ENCODE measurements at places on chromosomes 7 and 10.

DNA sequence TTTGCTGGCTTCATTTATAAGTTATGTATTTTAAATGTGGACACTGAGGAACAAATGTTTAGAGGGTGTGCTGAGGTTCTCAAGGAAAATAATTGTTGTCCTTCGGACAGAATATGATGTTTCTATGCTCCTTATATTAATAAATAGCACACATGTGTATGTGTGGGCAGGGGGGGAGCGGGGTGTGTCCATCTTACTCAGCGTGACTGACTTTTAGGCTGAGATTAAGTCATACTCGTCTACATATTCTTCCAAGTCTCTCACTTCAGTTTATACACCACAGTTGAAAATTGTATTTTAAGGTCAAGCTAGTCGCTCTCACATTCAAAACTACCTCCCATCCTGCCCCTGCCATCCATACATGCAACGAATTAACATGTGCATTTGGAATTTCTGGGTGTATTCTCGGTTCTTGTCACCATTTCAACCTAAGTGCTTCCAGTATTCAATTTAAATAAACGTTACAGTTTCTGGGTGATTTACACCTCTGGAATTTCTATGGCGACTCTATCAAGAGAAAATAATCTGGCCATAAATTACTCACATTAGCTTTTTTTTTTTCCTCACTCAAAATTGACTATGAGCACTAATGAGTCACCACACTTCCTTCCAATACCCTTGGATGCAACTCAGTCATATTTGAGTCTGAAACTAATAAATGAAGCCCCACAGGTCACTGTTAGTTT is 3.3 kb downstream of the PCDH15 start:
- H3K36me3 ChIP-seq: no peaks in the 10 kb centered on the region
- no peak overlapping the region for H3K4me3 ChIP-seq
- no peak for DNase-seq
- no peaks in the 10 kb centered on the region for H3K27me3 ChIP-seq
- no peaks in the 10 kb centered on the region for H3K4me1 ChIP-seq

DNA sequence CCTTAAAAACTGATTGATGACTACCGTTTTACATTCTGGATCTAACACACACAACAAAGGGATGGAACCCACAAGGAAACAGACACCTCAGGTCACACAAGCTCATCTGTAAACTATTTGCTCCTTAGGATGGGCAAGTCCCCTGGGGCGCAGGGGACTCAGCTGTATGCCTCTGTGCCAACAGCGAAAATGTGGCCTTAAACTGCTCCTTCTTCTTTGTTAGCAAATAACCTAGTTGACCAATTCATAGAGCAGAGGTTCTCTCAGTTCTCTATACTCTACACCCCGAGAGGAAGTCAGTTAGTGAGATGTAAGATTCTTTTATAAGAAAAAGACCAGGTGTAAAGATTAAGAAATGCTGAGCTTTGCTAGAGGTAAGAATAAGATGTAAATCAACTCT is 181.9 kb upstream of the PRSS58 start:
- peaks cover 41% of the 10 kb centered on the region for H3K4me1 ChIP-seq
- no peak overlapping the region for H3K4me3 ChIP-seq
- DNase-seq: no peak
- no peaks in the 10 kb centered on the region for H3K36me3 ChIP-seq
- no peaks in the 10 kb centered on the region for H3K27me3 ChIP-seq
- H3K27ac ChIP-seq: no peak overlapping the region

DNA sequence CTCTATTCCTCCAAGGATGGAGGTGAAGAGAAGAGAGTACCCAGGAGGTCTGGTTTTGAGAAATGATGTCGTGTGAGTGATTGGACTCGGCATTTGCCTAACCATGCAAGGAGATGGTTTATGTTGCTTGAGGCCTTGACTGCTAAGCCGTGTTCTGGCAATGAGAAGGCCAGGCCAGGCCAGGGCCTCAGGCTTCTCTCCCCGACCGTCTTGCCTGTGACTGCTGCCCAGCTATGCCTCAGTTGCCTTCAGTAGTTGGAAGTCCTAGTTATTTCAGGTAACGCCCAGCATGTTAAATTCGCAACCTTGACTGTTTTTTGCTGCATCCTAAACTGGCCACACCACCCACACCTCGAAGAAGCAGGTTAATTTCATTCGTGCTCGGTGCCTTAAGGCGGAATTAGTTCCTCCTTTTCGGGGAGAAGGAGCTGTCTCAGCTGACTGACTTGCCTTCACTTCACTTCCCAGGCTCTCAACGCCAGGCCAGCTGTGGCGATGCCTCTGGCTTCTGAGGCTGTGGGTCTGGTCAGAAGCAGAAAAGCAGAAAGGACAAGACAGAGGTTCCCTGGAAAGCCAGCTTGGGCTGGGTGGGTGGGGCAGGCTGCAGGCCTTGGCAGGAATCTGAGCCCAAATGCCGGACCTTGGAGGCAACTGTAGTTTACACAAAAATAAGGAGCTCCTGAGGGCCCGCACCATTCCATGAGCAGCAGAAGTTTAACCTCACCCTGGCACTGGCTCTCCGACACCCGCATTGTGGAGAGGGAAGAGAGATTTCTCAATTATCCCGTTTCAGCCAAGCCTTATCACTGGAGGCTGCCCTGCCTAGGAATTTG is 61.9 kb upstream of the SAMD8 start:
- no peaks in the 10 kb centered on the region for H3K4me1 ChIP-seq
- DNase-seq: no peak
- H3K4me3 ChIP-seq: no peak overlapping the region
- no peak overlapping the region for H3K27ac ChIP-seq

DNA sequence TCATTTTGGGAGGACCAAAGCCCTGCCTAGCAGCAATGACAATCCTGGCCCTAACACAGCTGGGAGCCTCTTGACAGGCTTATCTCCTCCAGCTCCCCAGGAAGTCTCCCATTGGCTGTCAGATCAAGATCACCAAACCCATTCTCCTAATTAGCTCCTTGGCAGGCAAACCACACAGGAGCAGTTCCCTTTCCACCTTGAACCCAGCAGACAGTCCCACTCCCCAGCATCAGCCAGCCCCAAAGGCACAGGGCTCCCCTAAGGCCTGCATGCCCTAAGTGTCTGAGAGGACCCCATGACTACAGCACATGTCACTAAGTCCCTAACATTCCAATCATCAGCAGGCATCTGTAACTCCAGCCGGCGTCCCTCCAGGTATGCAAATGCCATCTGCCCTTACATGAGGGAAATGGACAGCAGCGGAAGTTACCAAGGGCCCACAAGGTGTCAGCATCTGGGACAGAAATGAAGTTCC is 348.5 kb downstream of the KCNMA1 start:
- H3K4me1 ChIP-seq: no peaks in the 10 kb centered on the region
- no peak overlapping the region for H3K27ac ChIP-seq
- H3K36me3 ChIP-seq: no peaks in the 10 kb centered on the region
- DNase-seq: no peak
- H3K4me3 ChIP-seq: no peak overlapping the region

GRCh38 chr10:11441151-11441535 is 170.3 kb downstream of the USP6NL start:
- no peak overlapping the region for H3K4me3 ChIP-seq
- H3K4me1 ChIP-seq: no peaks in the 10 kb centered on the region
- DNase-seq: no peak
- no peaks in the 10 kb centered on the region for H3K27me3 ChIP-seq
- no peak overlapping the region for H3K27ac ChIP-seq

DNA sequence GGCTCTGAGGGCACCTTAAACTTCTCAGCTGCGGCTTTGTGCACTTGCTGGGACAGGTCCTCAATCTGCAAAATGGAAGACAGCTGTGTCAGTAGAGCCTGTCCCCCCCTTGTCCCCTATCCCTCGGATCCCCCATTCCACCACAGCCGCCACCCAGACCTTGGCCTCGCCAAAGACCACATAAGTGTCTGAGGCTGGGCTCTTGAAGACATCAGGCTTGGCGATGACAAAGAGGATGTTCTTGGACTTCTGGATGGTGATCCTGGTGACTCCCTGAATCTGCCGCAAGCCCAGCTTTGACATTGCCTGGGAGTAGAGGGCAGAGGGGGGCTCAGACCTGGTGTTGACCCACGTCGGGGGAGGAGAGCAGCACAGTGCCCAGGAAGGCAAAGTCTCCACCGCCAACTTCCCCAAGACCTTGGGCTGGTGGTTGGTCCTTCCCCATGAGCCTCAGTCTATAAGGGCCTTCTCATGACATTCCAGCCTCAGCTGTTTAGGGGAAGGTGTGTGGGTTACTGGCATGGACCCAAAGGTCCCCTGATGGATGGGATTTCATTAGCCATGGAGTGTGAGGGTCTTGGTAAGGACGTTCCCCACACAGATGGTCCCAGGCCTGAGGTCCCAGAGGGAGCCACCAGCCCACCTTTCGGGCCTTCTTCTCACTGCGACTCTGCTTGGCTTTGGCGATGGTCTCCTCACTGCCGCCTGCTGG is 7.7 kb downstream of the NACAD start:
- DNase-seq: no peak
- H3K4me3 ChIP-seq: no peak overlapping the region
- H3K27me3 ChIP-seq: no peaks in the 10 kb centered on the region
- no peaks in the 10 kb centered on the region for H3K36me3 ChIP-seq
- peaks cover 6% of the 10 kb centered on the region for H3K4me1 ChIP-seq
